ENCODE measurements at places on chromosomes 4 and X.

DNA sequence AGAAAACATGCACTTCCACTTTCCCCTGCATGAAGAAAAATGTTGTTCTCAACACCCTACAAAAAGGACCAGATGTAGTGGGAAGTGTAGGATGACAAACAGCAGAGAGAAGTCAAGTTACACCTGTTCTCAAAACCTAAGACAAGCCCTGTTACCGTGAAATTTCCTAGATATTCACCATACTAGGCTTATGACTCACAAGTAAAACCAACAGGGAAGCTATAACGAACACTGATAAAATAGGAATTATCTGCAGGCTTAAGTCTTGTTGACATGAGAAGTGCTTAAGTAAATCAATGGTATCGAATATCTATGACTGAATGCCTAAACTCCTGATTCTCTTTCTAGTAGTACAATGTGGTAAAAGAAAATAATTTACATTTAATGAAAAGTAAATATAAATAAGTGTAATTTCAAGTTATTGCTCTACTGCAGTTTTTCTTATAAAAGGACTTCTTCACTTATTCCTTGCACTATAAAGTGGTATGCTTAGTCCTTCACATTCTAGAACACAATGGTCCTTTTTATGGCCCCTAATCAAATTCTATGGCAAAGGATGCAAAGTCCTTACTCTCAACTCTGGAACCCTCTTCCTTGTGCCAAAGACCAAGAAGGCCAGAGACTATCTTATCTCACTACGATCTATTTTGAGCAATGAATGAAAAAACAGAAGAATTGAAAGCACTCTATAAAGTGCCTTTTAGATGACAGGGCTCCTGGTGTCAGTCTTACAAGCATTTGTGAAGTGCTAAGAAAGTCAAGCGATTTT, 19.6 kb downstream of the AP1S2 start:
- DNase-seq = no peak

DNA sequence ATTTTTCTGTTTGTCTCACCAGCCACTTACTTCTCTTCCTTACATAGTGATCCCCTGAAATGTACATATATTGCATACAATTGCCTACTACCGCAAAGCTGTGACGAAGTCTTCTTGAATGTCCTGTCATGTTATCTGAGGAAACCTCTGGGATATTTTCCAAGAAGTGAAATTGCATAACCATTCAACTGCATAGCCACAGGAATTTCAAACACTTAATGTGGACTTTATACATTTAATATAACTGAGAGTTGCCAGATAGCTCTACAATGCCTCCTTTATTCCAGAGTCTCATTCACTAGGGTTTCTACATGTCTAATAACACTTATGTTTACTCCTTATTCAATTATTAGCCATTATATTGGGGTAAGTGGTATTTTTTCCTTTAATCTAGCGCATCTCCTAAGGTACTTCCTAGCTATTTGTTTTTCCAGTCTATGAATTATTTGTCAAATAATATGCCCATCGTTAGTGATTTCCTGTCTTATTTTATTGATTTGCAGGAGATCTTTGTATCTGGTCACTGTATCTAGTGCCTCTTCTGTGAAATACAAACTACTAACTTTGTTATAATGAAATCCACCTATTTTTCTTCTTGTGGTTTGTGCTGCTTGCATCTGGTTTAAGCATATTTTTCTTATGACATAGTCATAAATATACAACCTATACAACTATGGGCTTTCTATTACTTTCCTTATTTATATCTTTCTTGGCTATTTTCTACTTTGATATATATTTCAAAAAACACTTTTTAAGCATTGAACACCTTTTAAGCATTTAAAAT, 69.2 kb upstream of the GRID2 start:
- no peak for DNase-seq

GRCh38 chrX:26409636-26410035, 193.7 kb downstream of the MAGEB5 start:
- DNase-seq = no peak

- no peak for DNase-seq
These were observed 22.4 kb downstream of the TMEM33 start for GRCh38 chr4:41957634-41958033.

All from upper lobe of left lung (tissue), 6 donors.